ENCODE measurements at places on chromosomes 2 and 18.

- no peak for DNase-seq
These were observed 38.0 kb upstream of the ERMN start for GRCh38 chr2:157363612-157364101.

GRCh38 chr18:35306588-35307250 is 16.7 kb upstream of the ZSCAN30 start:
- DNase-seq = no peak

DNA sequence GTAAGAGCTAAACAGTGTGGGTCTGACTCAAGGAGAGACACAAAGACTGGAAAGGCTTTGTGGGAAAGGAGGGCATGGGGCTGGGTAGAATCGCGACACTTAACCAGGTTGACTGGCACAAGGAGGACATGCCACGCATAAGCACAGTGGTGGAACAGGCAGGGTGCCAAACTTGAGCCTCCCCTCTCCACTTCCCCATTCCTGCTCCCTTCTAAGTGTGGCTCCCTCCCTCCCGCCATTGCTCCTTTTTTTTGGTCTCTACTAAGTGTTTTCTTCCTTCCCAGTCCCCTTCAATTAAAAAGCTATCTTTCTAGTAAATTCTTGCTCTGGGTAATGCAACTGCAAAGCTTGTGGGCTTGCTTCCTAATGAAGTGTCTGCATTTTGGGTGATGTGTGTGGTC is 40.3 kb upstream of the ZFP36L2 start:
- no peak for DNase-seq

DNA sequence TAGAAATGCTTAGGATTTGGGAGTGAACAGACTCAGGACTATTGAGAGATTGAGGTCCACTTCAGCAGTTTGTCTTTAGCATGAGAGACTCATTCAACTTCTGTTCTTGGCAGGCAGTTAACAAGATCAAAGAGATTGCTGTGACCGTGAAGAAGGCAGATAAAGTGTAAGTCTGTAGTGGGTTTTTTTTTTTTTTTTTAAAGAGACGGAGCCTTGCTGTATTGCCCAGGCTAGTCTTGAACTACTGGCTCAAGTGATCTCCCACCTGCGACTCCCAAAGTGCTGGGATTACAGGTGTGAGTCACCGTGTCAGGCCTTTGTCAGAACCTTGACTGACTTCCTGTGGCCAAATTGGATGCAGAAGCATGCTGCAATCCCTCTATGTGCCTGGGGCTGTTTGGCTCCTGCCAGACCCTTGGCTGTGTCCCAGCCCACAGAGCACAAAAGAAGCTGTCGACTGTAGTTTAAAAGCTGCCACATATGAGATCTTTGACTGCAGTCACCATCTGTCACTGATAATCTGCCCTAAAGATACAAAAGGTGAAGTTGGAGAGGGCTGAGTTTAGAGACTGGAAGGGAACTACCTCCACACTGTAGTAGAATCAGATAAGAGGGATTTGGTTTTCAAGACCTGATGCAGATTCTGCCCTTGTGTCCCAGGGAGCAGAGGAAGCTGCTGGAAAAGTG is 9.9 kb downstream of the CCT7 start:
- peak; percentile 52 for DNase-seq

- DNase-seq = peak; percentile 30
These were observed 145.9 kb downstream of the ZNF516 start for GRCh38 chr18:76349067-76349715.

DNA sequence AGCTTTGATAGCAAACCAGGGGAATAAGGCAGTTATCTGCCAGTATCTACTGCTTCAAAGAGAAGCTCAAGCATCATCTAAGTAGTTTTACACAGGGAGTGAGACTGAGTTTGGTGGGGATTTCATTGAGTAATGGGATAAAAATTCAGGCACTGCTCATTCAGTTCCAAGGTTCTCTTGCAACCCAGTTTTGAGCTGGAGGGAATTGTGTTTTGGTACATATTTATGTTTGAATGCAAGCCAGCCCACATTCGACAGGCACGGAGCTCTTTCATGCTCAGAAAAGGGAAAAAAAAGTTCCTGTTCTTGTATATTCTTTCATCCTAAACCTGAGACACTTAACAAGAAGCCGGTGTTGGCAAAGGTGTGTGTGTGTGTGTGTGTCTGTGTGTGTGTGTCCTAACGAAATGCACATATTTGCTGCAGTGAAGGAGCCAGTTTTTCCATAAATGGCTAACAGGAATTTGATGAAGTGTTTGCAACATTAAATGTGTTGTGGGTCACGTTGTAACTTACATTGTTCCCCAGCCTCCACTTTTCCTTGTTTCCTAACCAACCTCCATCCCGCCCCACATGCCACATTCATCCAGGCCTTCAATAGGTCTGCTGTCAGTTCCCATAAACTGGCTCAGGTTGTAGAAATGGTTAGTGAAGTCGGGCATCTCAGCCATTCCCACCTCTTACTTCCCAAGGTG is 311.1 kb downstream of the TXNL1 start:
- peak; percentile 1 for DNase-seq

- no peak for DNase-seq
These were observed at the start of gene LAMA1 for GRCh38 chr18:7117390-7118355. Gene LAMA1 (minus strand): TSS chr18:7117797. CDS start chr18:7117720, 77 bp downstream.

DNA sequence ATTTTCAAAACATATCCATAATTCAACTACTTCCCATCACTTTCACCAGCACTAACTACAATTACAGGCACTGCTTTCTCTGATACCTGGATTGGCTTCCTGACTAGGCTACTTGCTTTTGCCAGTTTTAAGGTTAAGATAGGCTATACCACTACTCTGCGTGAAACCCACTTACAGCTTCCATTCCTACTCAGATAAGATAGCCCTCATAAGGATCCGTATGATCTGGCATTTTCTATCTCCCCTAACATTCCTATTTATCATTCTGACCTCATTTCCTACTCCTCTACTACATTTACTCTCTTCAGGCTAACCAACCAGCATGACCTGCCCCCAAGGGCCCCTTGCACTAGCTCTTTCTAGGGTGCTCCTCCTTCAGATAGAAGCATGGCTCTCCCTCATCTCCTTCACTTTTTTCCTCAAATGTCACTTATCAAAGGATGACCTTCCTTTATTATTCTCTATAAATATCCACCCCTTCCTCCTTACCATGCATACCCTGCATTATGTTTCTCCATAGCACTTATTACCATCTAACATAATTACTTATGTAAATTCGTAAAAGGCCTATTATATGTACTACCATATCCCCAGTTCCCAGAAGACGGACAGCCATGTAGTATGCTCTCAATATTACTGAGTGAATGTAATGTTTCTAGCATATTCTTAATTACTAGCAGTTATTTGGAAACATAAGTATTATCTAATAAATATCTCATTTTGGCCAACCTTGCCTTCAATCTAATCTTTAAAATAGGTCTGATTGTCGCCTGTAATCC is 4.4 kb downstream of the TIA1 start:
- DNase-seq = no peak

DNA sequence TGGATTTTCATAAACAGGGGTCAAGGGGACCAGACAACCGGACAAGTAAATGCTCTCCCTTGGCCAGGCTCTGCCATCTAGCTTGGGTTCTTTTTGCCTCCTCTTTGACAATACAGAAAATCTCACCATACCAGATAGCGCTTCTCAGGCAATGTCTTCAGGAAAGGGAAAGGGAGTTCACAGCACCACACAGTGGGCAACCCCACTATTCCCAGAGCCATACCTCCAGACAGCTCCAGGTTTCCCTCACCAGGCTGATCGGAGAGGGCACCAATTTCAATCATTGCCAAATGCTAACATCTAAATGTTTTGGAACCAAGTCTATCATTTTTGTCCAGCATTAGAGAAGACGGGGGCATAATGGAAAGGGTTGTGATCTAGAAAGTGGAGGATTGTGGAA is 28.1 kb downstream of the CCDC68 start:
- no peak for DNase-seq

DNA sequence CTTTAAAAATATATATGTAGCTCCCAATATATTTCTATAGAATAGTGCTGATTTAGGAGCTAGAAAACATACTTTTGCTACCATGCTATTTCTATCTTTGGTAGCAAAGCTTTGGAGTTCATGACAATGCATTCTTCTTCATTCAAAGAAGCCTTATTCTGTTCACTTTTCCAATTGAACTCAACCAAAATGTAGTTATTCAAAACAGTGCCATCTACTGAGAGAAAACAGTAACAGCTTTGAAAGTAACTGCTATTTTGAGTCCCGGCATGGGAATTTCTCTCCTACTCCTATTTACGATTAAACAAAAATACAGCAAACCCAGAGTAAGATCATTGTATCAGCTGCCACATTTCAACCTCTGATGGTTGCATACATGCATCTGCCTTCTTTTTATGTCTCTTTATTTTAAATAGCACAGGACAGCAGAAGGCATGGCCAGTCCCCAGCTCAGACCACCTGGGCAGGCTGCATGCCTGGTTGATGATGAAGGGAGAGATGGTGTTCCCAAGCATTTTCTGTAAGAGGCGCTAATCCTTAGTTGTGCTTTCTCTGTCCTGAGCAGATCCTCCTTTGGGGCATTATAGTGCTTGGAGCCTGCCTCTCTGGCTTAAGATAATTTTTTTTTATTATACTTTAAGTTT is 69.7 kb upstream of the SULT1C3 start:
- DNase-seq = no peak

GRCh38 chr2:157691695-157692094 is 63.0 kb upstream of the ACVR1C start:
- no peak for DNase-seq

DNA sequence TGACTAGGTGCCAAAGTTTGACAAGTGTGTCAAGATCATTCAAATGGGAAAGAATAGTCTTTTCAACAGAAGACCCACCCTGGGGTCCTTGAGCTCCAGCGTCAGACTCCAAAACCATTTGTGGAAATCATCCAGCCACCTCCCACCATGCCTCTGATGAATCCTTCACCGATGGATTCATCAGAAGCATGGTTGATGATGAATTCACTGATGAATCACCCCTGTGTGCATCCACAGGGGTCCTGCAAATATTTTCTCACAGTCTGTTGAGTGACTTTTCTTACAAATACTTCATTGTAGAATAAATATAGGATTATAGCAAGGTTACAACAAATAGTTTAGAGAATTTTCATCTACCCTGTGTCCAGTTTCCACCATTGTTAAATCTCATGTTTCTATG is 4.3 kb downstream of the UGT1A9 start:
- DNase-seq = no peak

GRCh38 chr2:111160758-111161157 is 40.0 kb downstream of the BCL2L11 start:
- peak; percentile 23 for DNase-seq

GRCh38 chr2:71469403-71470398 is 16.3 kb downstream of the DYSF start:
- DNase-seq = no peak

- DNase-seq = no peak
These were observed 18.0 kb downstream of the SP3 start for GRCh38 chr2:173947131-173947530.

DNA sequence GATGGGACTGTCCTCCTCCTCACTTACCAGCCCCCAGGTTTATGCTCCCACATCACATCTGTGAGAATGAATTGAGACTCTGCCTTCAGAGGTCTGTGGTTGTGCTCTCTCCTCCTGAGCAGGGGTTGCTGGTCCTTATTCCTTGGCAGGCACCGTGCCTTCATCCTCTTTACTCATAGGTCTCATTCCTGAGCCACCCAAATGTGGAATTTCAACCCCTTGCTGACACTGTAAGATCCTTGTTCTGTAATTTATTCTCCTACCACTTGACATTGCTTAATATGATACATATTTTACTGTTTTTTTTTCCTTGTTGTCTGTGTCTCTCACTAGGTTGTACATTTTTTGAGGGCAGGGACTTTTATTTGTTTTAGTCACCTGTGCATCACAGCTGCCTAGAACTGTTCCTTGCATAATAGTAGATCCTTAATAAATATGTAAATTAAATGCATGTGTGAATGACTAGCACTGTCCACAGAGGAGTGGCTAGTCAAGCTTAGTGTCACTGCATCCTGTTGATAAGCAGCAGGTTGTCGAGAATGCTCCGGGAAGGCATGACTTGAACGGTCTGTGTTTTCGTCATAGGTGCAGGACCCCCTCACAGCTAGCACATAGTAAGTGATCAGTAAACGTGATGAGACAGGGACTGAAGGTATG is 180.6 kb downstream of the ZNF407 start:
- no peak for DNase-seq

DNA sequence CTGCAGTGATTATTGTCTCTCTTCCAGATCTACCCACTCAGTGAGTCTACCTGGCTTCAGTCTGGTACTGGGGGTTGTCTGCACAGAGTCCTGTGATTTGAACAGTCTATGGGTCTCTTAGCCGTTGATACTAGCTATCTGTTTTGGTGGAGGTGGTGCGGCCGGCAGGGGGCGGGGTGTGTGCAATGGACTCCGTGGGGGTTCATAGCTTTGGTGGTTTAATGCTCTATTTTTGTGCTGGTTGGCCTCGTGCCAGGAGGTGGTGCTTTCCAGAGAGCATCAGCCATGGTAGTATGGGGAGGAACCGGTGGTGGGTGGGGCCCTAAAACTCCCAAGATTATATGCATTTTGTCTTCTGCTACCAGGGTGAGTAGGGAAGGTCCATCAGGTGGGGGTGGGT is 1120.1 kb upstream of the FAM98A start:
- no peak for DNase-seq

DNA sequence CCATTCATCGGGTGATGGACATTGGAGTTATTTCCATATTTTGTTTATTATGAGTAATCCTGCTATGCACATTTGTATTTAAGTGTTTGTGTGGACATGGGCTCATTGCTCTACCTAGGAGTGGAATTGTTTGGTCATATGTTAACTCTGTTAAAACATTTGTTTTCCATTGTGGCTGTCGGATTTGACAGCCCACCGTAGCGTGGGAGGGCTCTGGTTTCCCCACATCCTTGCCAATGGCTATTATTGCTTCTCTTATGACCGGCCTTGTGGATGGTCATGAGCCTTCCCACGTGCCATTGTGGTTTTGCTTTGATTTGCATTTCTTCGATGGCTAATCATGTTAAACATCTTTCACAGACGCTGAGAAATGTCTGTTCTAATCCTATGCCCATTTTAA is 92.0 kb downstream of the ZNF236 start:
- no peak for DNase-seq

DNA sequence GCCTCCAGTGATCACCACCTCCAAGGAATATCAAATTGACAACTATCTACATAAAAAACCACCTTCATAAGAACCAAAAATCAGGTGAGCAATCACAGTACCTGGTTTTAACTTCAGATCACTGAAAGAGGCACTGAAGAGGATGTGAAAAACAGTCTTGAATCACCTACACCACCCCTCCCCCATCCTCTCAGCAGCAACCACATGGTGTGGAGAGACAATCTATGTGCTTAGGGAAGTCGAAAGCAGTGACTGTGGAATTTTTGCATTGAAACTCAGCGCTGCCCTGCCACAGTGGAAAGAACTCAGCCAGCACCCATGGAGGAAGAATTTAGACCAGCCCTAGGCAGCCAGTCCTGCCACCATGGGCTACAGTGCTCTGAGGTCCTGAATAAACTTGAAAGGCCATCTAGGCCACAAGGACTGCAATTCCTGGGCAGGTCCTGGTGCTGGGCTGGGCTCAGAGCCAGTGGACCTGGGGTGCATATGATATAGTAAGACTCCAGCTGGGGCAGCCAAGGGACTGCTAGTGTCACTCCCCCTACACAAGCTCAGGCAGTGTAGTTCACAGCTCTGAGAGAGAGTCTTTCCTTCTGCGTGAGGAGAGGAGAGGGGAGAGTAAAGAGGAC is 75.6 kb downstream of the ATL2 start:
- DNase-seq = no peak
